NCI-H345 (cell line): ENCODE measurements at places on chromosomes 1 and 21.

DNA sequence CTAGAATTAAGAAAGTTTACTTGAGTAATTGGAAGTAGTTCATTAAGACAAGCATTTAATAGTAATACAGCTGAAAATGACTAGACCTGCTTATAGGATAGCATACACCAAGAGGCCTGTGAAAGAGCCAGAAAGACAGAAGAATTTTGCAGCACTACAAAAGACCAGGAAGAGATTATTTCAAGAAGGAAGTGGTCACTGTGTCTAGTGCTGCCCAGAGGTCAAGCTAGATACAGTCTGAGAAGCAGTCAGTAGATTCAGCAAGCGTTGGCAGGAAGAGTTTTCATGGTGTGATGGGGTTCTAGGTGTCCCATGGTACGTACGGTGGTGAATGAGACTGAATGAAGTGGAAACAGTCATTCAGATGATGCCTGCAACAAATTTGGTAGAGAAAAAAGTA, 31.5 kb downstream of the RGS8 start:
- no peak for DNase-seq

- DNase-seq, result no peak
Observed at GRCh38 chr1:199132006-199132405, 493.2 kb downstream of the PTPRC start.

GRCh38 chr1:1399872-1400575, 889 bp upstream of the CCNL2 start:
- DNase-seq, result no peak

DNA sequence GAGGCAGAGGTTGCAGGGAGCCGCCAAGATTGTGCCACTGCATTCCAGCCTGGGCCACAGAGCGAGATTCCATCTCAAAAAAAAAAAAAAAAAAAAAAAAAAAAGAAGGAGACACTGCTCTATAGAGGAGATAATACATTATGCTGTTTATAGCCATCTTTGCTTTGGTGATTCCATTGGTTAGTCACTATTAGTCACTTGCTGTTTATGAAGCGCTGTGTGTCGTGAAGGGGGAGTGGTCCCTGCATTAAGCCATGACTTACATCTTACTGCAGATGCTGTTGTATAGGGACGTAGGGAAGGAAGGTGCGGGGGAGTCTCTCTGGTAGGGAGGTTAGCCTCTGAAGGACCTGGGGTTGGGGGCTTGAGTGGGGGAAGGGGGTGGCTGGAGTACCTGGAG, 48.3 kb downstream of the HUNK start:
- no peak for DNase-seq

DNA sequence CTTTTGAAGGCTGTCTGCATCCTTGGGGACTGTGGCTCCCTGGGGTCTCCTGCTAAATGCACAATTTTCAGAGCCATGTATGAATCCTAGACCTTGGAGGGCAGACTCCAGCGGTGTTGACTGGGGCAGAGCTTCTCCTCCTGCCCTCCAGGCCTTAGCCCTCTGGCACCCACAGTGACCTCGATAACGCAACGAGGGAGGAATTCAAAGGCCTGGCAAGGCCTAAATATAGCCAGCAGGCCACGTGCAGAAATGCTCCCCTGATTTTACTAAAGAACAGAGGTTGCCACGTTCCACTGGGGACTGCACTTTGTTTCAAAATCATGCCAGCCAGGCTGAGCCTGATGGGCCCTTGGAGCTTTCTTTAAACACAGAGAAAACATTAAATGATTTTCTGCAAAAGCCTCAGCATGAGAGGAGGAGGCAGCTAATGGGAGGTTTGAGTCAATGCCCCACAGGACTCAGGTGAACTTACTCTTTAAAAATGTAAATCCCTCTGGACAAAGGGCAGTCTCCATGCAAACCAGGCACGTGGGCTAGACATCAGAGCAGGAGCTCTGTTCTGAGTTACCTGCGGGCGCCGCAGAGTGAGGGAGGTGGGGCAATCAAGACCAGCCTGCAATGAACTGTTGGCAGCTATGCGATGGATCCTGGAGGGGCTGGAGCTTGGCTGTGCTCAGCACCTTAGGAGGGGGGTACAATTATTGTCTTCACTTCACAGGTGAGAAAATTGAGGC, 28.0 kb downstream of the GRIK3 start:
- no peak for DNase-seq

DNA sequence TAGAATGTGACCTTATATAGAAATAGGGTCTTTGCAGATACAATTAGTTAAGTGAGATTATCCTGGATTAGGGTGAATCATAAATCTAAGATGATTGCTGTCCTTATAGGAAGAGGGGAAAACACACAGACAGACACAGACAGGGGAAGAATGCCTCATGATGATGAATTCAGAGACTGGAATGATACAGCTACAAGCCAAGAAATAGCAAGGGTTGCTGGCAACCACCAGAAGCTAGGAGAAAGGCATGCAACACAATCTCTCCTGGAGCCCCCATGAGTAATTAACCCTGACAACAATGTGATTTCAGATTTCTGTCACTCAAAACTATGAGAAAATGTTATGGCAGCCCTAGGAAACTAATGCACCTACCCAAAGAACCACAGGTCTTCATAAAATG, 19.1 kb upstream of the PPIH start:
- no peak for DNase-seq

DNA sequence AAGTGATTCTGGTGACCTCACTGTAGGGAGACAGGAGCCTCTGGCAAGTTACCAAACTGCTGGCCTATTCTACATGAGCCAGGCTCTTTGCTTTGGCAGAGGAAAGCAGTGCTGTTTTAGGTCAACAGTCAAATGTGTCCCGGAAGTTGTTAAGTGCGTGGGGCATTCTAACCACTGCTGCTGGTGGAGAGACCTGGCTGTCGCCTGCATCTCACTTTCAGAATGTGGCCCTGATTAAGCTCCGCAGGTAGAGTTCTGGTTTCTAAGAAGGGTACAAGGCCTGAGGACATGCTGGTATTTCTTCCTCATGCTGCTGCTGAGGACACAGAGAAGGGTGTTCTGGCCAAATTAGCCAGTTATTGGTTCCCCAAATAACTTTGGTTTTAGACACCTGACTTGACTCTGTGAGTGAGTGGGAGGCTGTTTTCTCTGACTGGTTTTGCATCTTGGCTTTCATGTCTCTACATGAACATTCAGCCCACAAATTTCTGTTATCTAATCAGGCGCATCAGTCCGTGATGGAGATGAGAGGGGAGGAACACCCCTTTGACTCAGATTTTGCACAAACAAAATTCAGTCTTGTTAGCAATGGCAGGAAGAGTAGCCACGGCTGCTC, 120.8 kb downstream of the LMO4 start:
- peak; percentile 61 for DNase-seq

DNA sequence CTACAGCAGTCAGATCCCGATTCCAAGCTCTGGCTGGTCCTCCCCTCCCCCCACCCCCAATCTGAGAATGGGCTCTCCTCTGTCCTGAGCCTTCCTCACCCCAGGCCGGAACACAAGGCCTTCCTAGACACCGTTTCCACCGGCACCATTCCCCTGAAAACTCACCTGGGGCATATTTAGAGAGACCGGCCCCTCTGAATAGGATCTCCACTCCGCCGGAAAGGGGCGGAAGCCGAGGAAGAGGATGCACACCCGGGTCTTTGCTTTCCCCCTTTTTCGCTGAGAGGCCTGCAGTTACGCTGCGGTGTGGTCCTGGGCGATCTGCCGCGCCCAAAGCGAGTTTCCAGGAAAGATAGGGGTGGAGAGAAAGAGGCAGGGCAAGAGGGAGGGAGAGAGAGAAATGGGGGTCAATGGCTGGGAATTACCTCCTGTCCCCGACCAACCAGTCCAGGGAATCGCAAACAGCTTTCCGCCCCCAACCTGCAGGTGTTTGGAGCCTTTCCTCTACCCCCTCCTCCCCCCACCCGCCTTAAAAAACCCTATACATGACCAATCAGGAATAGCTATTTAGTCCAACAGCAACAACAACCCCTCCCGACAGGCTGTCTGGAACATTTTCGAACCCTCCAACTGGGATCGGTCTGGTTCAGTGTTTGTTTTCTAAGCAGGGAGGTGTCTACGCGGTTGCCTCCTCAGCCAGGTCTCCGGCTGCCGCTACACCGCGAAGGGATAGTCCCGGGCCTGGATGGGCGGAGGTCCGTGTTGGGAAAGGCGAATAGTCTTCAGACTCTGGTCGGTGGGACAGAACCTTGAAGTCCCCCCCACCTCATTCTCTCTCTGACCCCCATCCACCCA, 2.8 kb downstream of the TAL1 start:
- no peak for DNase-seq

DNA sequence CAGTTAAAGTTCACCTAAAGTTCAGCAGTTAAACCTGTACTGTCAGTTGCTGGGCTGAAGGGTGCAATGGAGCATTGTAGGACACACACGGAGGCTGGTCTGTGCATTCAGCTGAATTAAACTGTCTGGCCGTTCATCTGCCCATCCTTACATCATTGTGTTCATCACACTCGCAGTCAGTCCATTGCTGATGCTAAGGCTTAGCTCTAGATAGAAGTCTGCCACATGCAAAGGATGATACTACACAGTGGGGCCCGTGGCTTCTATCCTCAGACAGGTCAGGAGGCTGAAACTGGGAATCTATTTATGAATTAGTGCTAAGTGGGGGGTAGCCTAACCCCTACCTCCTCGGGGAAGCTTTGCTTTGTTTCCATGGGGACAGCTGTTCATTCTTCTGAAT, 60.4 kb downstream of the CNIH3 start:
- no peak for DNase-seq

DNA sequence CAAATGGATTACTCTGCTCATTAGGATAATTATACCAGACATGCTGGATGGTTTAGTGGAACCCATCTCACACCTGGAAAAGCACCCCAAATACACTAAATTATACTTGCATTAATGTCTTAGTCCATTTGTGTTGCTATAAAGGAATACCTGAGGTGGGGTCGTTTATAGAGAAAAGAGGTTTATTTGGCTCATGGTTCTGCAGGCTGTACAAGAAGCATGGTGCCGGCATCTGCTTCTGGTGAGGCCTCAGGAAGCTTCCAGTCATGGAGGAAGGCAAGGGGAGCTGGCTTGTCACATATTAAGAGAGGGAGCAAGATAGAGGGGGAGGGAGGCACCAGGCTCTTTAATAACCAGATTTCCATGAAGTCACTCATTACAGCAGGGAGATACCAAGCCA, 95.6 kb downstream of the MT1HL1 start:
- DNase-seq, result no peak

DNA sequence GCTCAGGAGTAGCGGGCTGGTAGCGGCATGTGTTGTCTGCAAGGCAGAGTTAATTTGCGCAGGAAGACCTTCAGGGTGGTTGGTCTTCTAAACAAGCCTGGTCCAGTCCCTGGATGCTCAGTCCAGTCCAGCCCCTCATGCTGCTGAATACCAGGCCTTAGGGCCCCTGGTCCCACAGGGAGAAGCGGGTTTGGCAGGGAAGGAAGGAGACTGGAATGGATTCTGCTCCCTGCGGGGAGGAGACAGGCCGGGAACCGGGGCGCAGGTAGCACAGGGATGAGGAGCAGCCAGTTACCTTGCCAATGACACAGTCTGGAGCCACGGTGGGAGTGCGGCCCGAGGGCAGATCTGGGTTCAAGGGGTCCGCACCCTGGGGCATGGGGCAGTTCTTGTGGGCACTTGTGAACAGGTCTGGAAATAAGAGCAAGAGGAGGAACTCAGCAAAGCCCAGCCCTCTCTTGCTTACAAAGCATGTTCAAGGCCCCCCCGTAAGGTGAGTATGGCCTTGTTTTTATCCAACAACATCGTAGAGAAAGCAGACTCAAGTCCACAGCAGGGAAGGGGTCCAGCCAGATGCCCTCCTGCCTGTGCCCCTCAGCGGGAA, 10.1 kb downstream of the FAM131C start:
- DNase-seq, result no peak

GRCh38 chr1:64268653-64269557, 65.5 kb downstream of the UBE2U start:
- DNase-seq, result peak; percentile 77

DNA sequence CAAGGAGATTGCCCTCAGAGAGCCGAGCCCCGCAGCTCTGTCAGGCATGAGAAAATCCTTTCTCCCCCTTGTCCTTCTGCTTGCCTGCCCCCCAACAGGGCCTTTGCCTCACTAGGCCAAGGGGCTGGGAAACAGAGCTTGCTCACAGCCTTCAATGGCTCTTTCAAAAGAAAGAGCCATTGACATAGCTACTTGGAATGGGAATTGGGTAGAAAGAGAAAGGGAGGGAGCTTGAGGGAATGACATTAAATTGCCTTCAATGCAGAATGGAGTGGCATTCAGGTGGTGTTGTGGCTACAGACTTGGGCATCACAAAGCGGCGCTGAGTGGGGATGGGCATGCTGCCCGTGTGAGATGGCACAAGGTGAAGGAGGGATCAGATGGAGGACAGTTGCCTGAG, 13.2 kb downstream of the SYT11 start:
- DNase-seq, result no peak

DNA sequence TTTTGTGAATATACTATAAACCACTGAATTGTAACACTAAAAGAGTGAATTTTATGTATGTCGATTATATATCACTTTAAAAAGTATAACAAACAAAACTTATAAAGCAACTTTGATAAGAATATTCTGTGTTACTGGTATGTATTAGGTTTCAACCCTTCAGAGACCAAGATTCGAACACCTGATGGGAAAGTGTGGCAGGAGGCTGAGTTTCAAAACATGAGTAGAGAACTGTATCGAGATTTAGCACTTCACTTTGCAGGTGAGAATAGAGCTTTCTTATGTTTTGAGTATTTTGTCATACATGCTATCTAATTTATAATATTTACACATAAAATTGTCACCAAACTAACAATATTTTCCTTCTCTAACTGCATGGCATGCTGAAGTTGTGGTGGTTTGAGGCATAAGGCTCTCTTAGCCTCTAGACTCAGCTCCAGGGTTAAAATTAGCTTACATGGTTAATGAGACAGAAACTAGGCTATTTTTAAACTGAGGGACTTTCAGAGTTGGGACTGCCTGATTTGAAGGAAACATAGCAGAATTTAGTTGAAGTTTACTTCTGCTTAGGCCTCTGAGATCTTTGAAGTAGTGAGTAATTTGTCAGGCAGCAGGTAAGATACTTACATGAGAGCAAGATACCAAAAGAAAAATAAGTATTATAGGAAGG, 48.6 kb downstream of the CEP350 start:
- DNase-seq, result no peak

DNA sequence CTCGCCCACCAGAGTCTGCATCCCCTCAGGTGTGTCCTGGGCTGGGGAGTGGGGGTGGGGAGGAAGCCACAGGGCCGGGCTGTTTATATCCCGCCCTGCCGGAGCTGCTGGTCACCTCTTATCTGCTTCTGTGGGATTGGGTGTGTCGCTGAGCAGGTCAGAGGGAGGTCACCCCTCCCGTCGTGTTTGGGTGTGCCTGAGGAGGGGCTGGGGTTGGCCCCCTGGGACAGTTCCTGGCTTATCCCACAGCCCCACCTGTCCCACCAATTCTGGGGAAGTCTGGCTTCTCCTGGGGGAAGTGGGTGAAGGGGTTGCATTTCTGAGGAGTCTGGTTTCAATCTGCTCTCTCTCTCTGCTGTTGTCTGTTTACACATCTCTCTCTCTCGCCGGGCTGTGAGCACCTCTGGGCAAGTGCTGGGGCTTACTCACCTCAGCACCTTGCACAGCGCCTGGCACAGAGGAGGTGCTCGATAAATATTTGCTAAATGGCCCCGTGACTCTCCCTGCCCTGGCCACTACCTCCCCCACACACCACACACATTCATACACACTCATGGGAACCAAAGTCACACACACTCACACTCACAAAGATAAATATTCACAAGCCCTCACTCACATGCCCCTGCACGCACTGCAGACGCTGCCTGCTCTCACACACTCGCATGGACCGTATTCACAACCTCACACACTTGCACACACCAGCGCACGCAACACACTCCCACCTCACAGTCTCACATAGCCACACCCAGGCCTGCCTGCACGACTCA, 8.3 kb downstream of the ELF3 start:
- peak; percentile 73 for DNase-seq
